ENCODE measurements at places on chromosomes 7 and 10.

DNA sequence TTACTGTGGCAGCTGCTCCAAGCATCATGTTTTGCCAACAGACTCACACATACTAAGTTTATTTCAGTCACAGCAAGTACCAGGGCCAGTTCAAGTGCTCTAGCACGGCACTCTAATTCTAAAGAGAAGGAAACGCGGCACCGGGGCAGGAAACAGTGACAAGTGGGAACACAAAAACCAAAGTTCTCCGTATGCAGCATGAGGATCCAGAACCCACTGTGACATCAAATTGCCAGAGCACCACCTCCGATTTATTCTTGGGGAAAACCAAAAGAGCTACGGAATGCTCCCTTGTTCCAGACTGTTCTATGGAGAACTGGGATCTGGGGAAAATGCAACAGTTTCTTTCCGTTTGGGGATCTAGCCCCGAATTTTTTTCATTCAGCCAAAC lies 448 bp upstream of the PTER start:
- no peak for DNase-seq

GRCh38 chr10:95756041-95756761 lies at the start of gene ENTPD1:
TSS of gene ENTPD1 (plus strand) at chr10:95756163. CDS start at chr10:95756240, 77 bp downstream.
- DNase-seq: no peak

GRCh38 chr10:128998101-128998805 lies 468.8 kb upstream of the MGMT start:
- DNase-seq: no peak

DNA sequence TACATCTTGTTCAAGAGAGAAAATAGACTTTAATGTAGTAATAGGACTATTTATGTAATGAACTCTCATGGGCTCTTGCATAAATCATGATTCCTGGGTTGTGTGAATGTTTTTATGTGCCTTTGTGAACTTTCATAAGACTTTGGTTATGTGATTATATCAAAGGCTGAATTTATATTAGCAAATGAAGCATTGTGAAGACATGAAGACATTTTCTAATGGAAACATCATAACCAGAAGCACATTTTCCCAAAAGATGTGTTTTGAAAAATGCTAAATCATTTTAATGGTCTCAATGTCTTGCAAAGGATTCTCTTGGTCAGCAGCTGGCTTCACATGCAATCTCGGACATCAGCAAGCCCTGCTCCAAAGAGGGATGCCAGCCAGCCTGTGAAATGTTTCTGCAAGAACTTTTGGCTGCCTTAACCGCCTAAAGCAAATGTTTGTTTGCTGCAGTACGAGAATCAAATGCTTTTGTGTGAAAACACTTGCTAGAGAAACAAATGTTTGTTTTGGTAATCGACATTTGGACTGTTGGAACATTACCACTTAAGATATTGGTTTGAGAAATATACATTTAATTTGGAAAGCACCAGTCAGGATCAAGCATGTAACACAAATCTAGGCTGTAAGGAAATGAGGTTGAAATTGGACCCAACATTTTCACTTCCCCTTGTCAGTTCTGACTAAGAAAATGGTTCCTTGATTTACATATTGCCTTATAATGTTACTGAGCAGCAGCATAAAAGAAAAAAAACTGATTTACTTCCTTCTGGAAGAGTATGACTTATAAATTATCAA lies 102.1 kb downstream of the RTKN2 start:
- no peak for DNase-seq
